ENCODE measurements at places on chromosomes 16 and 17. TPM values are rescaled to one million over a fixed set of nuclear protein-coding genes. Genes with fewer than 3 reads are reported as not detected.

GRCh38 chr17:62933501-62934385 is 32.3 kb upstream of the TANC2 start:
- DNase-seq = no peak

- no peak for DNase-seq
Measured at GRCh38 chr17:2453866-2454265, 53.0 kb upstream of the MNT start.

GRCh38 chr16:84511831-84512230 is 7.4 kb upstream of the MEAK7 start:
- no peak for DNase-seq

DNA sequence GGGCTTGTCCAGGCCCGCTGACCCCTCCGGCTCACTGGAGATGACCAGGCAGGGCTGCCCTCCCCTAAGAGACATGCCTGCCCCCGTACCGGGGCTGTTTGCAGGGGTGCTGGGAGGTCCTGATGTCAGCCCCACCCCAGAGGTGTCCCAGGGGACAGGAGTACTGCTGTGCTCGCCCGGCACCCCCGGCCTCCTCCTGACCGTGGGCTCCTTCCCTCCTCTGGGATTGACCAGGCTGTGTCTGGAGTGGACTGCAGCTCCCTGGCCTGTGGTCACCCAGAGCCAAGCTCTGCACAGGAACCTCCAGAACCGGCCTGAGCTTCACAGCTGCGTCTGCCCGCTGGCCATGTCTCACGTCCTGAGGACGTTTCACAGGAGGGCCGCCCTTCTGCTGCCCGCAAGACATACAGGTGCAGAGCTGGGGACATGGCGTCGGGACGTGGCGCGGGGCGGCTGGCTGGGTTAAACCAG is 53.2 kb downstream of the LMF1 start:
- DNase-seq = no peak

- DNase-seq = no peak
Measured at GRCh38 chr16:1050516-1050915, 22.0 kb upstream of the SSTR5 start.

DNA sequence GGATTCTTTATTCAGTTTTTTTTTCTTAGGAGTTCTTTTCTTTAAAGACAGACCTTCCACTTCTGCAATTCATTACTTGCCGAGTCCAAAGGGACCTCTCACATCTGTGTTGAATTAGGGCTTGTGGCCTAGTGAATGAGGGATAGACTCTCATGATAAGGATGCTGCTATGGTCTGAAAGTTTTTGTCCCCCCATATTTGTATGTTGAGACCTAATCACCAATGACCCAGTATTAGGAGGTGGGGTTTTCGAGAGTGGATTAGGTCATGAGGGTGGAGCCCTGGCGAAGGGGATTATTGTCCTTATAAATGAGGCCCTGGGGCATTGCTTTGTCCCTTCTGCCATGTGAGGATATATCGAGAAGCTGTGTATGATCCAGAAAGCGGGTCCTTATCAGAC is 9.5 kb downstream of the KRT12 start:
- DNase-seq = no peak

- DNase-seq = no peak
Measured at GRCh38 chr17:75024686-75025397, 12.4 kb downstream of the MRPL58 start.

- no peak for DNase-seq
Measured at GRCh38 chr17:42406615-42407288, 16.3 kb downstream of the CAVIN1 start.

- DNase-seq = no peak
Measured at GRCh38 chr16:50538411-50539052, 9.7 kb upstream of the NKD1 start.

Gene NPIPB9
- 1.8 TPM for polyA plus RNA-seq

Gene RAMP2
- 96.7 TPM for polyA plus RNA-seq

Gene CDH1
- polyA plus RNA-seq = 105 TPM

Gene INCA1
- 7.8 TPM for polyA plus RNA-seq
